ENCODE measurements at places on chromosomes 12 and 14.
A peak's percentile ranks its signal among the peaks of the same experiment; 100 is the strongest.

DNA sequence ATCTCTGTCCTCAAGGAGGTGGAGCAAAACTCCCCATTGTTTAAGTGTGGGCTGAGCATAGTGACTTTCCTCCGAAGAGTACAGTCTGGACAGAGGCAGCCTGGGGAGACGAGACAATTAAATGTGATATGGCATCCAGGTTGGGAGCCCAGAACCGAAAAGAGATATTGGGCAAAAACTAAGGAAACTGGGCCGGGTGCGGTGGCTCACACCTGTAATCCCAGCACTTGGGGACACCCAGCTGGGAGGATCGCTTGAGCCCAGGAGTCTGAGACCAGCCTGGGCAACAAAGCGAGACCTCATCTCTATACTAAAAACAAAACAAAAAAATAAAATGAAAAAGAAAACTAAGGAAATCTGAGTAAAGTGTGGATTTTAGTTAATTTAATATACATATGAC lies 35.9 kb upstream of the JDP2 start:
- no peak for DNase-seq

DNA sequence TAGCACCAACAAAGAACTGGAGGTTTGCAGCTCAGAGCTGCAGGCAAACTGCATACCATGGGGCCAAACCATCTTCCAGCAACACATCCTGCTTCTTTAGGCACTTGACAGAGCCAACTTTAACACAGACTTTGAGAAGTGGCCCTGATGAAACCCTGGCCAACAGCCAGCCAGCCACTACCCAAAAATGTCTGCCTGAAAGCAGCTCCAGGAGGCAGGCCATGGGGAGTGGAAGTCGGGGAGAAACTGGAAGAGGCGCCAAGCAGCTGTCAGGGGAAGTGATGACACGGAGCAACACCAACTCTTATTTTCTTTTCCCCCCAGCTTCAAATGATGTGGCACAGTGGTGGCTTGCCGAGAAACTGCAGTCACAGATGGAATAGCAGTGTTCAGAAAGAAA lies 110.9 kb upstream of the PLXNC1 start:
- DNase-seq: no peak

- no peak for DNase-seq
Measured at GRCh38 chr12:97555547-97556187, 93.1 kb downstream of the RMST start.

- no peak for DNase-seq
Measured at GRCh38 chr12:20211981-20212421, 156.3 kb upstream of the PDE3A start.

DNA sequence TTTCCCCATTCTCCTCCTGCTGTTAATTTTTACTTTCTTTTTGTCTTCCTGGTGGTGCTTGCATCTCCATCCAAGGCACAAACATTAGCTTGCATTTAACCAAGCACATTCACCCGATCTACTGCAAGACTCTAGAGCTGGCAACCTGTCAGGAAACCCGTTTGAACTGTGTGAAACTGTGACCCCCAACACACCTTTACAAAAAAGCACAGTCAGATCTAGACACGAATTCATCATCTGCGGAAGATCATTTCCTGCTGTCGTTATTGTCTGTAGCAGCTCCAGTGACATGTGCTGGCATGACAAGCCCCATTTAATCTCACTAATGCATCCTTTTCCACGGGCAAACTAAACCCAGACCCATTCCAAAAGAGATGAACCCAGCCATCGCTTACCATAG lies 340.5 kb downstream of the VRK1 start:
- DNase-seq: no peak

DNA sequence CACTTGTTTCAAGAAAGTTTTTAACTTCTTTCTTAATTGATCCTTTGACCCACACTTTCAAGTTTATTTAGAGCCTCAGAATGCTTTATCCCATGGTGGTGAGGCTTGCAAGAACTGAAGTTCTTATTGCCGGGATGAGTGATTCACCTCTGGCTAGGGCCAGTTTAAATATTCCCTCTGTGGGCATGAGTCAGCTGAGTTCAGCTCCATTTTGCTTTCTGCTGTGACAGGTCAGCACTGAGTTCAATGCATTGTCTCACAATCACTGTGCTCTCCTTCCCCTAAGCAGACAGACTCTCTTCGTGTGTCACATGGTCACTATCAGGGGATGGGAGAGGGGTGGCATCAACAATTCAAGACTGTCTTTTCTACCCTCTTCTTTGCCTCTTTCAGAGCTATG lies 514.6 kb upstream of the FBXO33 start:
- DNase-seq: no peak

DNA sequence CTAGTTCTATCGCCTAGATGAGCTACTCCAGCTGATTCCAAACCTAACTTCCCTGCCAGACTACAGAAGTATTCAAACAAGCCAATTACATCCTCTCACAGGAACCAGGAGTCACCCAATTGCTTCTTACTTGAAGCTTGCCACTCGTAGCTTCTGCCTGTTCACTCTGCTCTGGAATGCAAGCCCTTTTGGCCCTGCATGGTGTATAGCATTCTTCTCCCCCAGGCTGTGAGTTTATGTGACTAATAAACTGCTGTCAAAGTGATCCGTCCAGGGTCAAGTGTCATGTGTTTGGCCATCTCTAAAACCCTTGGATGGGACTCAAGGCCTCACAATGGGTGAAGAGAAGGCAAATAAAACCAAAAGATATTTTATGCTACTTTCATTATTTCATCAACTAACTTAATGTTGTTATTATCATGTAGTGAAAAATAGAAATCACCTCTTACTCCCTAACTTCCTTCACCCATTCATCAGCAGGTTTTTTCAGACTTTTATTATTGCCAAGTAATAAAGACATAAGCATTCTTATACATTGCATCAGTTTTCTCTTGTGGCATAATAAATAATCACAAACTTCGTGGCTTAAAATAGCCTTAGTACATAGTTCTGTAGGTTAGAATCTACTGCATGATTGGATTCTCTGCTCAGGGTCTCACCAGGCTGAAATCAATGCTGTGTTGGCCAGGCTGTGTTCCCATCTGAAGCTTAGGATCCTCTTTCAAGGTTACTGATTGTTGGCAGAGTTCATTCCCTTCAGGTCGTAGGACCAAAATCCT lies 1981.7 kb upstream of the FLRT2 start:
- peak; percentile 50 for DNase-seq

DNA sequence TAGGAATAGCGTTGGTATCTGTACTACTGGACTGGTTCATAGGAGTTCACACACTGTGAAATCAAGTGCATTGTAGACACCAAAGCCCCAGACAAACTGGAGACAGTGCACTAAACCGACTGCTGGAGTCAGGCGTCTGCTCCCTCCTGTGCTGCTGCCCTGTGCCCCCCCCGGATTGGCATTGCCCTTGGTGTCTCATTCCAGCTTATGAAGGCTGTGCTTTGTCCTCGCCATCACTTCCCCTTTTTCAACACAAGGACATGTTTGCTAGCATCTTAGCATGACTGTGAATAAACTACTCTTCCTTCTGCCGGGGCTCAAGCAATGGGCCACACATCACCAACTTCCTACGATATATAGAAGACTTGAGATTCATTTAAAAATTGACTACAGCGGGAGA lies 84.0 kb downstream of the TMCC3 start:
- DNase-seq: no peak

DNA sequence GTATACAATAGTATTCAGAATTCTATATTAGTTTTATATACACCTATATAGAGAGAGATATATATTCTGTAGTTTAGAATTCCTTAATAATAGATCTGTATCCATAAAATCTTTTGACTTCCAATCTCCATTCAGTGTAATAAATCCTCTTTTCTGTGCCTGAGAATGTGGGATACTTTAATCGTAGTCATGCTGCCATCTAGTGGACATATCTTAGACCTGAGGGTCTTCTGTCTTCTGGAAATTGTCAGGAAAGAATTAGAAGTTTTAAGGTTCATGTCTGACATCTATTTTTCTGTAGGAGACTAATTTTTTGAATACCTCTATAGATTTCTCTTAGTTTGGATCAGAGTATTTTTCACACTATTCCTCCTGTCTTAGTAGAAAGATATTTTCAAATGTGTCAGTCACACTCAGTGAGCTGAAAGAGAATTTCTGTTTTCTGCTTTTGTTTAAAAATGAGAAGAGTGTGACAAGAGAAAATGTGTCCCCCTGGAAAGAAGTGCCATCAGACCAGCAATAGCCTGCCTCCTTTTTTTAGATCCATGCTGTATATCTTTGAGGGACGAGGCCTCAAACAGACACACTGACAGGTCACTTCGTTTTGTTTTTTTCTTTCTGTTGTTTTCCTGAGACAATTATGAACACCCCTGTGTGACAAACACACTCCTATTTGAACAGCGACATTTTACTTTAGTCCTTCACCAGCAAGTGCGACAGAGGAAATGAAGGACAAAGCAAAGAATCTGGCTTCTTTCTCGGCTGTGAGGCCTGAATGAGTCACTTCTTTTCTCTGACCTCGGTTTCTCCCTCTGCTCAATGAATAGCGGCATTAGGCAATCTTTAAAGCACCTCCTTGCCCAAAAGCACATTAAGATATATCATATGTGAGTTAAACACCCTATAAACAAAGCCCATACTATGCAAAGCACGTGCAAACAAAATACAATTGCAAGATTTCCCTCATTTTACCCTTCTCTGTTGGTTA lies 96.3 kb downstream of the GALC start:
- DNase-seq: peak; percentile 47

GRCh38 chr12:109720152-109720856 lies 6.7 kb downstream of the FAM222A start:
- no peak for DNase-seq

DNA sequence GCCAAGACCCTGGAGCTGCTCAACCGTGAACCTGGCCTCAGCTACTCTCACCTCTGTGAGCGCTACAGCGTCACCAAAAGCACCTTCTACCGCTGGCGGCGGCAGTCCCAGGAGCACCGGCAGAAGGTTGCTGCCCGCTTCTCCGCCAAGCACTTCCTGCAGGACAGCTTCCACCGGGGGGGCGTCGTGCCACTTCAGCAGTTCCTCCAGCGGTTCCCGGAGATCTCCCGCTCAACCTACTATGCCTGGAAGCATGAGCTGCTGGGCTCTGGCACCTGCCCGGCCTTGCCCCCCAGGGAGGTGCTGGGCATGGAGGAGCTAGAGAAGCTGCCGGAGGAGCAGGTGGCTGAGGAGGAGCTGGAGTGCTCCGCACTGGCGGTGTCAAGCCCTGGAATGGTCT lies 9.3 kb downstream of the VRTN start:
- no peak for DNase-seq

- DNase-seq: no peak
Measured at GRCh38 chr12:121871467-121871866, 12.8 kb upstream of the HPD start.

DNA sequence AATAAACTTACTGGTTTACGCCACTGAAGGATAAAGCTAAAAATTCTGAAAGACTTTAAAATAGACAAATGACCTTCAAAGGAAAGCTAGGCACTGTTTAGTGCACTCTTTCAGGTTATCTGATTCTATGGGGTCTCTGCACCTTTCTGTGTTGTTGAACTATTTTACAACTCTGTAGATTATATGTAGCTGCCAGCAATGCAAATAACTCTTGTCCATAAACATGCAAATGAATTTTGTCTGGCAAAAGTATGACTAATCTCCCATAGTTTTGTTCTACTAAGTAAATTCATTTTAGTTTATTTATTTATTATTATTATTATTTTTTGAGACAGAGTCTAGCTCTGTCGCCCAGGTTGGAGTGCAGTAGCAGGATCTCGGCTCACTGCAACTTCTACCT lies 266.3 kb upstream of the CCDC196 start:
- no peak for DNase-seq

GRCh38 chr12:13117029-13117428 lies 13.6 kb upstream of the GSG1 start:
- no peak for DNase-seq

GRCh38 chr12:94699801-94700200 lies 49.4 kb upstream of the TMCC3 start:
- DNase-seq: no peak

DNA sequence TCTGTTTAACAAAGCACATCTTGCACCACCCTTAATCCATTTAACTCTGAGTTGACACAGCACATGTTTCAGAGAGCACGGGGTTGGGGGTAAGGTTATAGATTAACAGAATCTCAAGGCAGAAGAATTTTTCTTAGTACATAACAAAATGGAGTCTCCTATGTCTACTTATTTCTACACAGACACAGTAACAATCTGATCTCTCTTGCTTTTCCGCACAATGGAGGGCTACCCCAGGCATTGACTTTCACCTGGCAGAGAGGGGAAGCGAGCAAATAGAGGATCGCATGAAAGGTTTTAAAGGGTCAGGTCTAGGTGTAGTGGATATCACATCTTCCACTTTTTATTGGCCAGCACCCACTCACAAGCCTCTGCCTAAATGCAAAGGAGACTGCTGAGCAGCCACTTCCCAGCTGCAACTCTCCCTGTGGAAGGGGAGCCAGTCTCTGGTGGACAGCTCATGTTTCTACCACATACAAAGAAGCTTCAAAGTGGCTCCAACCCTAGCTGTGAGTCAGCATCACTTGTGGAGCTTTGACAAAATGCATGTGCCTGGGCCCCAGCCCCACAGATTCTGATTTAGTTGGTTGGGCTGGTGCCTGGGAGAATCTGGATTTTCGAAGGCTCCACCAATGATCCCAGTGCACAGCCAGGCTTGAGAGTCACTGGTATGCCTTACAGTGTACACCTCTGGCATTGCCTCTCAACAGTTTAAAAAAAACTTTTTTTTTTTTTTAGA lies 7.2 kb upstream of the FNTB start:
- peak; percentile 29 for DNase-seq

DNA sequence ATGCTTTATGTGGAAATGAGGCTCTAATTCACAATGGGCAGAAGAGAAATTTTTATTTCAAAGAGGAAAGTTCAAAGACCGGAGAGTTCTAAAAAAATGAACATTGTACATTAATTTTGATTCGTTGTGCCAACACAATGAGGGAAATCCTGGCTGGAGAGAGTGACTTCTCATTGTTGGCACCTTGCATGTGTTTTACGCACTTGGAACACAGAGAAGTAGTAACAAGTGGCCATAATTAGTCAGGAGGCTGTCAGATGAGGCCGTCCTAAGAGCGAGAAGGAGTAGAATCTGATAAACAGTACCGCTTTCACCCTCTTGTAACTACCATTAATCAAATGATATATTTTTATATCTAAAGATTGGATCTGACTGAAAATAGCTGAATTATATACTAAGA lies 6.9 kb downstream of the LMO3 start:
- DNase-seq: no peak

DNA sequence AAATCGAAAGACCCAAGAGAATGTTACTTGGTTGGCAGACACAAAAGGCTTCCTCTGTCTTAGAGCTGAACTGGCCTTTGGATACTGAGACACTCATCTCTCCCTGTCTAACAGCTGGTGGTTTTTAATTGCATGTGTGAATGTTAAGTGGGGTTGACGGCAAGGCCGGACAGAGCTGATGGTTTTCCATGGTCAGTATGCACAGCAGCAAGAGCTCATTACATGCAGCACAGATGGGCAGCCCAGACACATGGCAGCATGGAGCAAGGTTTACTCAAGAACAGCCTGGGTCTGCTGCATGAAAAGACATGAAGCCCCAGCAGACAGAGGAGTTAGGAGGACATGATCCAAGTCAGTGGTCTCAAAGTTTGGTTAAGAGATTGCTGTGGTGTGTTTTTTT lies 27.8 kb upstream of the CACNA2D4 start:
- DNase-seq: no peak

DNA sequence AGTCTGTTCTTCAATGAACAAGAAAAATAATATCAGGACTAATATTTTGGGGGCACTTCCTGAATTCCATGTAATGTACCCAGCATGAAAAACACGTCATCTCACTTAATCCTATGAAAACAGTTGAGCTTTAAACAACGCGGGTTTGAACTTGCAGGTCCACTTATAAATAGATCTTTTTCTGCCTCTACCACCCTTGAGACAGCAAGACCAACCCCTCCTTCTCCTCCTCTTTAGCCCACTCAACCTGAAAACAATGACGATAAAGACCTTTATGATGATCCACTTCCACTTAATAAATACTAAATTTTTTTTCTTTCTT lies 203.9 kb upstream of the KRR1 start:
- DNase-seq: no peak

All from HFFc6 (cell line).